ENCODE measurements at places on chromosomes 12 and 14. TPM values are rescaled to one million over a fixed set of nuclear protein-coding genes. Genes with fewer than 3 reads are reported as not detected.

Gene OGFOD2
- 8.1 TPM for total RNA-seq

Gene CARMIL3
- total RNA-seq = 51.6 TPM

Gene SPTB
- total RNA-seq = 23.5 TPM

Gene C12orf60
- 1.3 TPM for total RNA-seq

Gene PMEL
- not detected for total RNA-seq

Gene CMAS
- 42.6 TPM for total RNA-seq

Gene OVCH1
- 2.5 TPM for total RNA-seq

Gene MAPKAPK5
- 77.3 TPM for total RNA-seq

Gene NFKBIA
- total RNA-seq = 32.9 TPM

Gene C12orf54
- not detected for total RNA-seq

Gene TSHR
- total RNA-seq = 0.63 TPM

Gene DNAJC22
- not detected for total RNA-seq

Gene SIX6
- total RNA-seq = not detected

Gene TMED10
- 108 TPM for total RNA-seq

Gene INSM2
- not detected for total RNA-seq

Gene PRKCH
- 5.3 TPM for total RNA-seq

Gene KRT83
- not detected for total RNA-seq

Gene ASB2
- total RNA-seq = not detected

Gene PAN2
- total RNA-seq = 54.8 TPM

Gene PXMP2
- 17.8 TPM for total RNA-seq

Gene RBMS2
- 6.3 TPM for total RNA-seq

Gene KLRD1
- total RNA-seq = 0.63 TPM

Gene DCAF5
- total RNA-seq = 49.5 TPM

Gene LTB4R
- 1.6 TPM for total RNA-seq

Gene BMP4
- not detected for total RNA-seq

Gene DAO
- total RNA-seq = not detected

Gene ATL1
- total RNA-seq = 85.1 TPM

Gene HELB
- total RNA-seq = 13.8 TPM

Gene OR4E2
- total RNA-seq = not detected

Gene SLCO1A2
- total RNA-seq = 7.5 TPM

Gene EIF2S3B
- 0.94 TPM for total RNA-seq

Gene LBHD2
- total RNA-seq = not detected

Gene PLEKHD1
- total RNA-seq = 0.31 TPM

Gene PTPRO
- total RNA-seq = 283 TPM

Gene TMED8
- total RNA-seq = 25.7 TPM

Gene TAS2R13
- 25.0 TPM for total RNA-seq

Gene CABP1
- 6.3 TPM for total RNA-seq

Gene UNC79
- total RNA-seq = 94.2 TPM

Data from parietal lobe (tissue), 2 donors.